ENCODE measurements at places on chromosomes 2 and 18.

GRCh38 chr2:144215701-144216675, 303.9 kb downstream of the ZEB2 start:
- DNase-seq: no peak

DNA sequence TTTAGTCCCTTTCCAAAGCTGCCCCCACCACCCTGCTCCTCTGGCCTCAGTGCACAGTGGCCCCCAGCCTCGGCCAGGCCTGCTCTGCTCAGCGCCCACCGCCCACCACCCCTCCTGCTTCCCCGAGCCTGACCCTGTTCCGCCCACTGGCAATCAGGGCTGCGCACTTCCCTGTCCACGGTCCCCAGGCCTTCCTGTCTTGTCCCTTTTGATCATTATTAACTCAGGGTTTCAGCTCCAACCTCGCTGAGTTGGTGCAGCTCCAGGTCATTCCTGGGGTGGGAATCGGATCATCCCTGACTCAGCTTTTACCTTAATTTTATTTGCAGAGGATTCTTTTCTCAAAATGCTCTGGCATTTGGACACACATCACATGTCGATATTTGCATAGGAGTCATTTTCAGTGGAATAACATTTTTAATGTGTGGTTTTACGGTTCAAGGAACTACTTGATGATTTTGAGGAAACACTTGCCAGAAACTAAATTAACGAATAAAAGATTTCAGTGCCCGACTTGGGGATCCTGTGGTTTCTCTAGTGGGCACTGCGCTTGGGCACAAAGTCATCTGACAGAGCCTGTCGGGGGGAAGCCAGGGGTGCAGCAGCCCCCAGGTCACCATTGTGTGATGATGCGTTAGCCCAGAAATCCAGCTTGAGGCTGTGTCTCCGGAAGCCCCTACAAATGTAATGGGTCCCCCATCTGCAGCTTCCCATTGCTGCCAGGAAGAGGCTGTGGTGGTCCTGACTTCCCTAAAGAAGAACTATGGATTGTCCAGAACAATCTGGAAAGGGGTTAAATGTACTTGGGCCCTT, 1.0 kb upstream of the ESPNL start:
- no peak for DNase-seq

GRCh38 chr18:24369426-24369825, 28.2 kb downstream of the OSBPL1A start:
- no peak for DNase-seq

DNA sequence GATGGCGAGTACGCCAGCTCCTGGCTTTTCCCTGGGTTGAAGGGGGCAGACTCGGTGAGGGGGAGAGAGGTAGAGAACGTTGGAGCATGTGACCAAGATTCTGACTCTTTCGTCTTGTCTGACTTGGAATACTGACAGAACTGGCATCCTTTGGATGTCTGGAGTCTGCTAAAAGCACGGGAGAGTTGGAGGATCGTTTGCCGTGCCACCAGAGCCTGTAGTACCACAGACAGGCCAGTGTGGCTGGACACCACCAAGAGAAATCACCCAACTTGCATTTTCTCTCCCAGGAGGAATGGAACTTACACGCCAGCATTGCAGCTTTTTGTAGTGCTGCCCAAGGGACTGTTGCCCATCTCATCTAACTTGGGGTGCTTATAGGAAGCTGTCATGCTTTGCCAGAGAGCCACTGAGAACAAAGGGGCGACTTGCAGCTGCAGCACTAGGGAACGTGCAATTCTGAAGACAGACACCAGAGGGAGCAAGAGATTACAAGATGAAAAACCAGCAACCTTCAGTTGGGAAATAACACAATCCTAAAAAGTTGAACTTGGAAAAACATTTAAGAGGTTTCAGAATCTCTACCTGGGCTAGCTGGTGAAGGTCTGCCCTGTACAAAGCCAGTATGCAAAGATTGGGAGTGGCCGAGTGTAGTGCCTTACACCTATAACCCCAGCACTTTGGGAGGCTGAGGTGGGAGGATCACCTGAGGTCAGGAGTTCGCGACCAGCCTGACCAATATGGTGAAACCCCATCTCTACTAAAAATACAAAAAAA, 24.1 kb downstream of the PSMG2 start:
- no peak for DNase-seq

GRCh38 chr2:215664847-215665525, 229.1 kb upstream of the FN1 start:
- DNase-seq: no peak

GRCh38 chr2:240789051-240789453, 31.0 kb downstream of the KIF1A start:
- DNase-seq: no peak

DNA sequence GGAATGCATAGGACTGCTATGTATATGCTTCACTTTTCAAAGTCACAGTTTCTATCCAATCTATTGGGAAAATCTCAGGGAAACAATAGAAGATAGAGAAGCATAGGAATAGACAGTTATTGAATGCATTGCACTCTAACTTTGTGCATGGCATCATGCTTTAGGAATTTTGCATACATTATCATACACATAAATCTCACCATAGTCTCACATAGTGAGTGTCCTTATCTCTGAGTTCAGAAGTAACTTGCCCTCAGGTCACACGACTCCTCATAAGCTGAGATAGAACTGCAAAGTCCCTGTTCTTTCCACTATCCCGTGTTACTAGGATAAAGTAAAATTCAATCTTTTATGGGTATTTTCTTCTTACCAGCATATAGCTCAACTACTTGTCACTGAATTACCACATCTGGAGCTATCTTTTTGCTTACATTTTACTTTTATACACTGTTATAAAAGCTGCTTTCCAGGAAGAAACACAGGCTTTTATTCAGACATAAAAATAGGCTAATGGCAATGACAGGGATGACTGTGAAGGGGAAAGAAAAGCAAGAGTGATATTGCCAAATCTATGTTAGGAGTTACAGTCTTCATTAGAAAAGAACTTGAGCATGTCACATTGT, 666.9 kb downstream of the XIRP2 start:
- no peak for DNase-seq

- DNase-seq: no peak
These were observed 37.0 kb downstream of the SMAD7 start for GRCh38 chr18:48913775-48914174.

- DNase-seq: no peak
These were observed at the start of gene SLC4A3 for GRCh38 chr2:219627103-219628100. SLC4A3 (plus strand) TSS chr2:219627630; CDS start chr2:219627993, 363 bp downstream.

- DNase-seq: peak; percentile 48
These were observed 39.3 kb downstream of the LCT start for GRCh38 chr2:135797497-135798274.

DNA sequence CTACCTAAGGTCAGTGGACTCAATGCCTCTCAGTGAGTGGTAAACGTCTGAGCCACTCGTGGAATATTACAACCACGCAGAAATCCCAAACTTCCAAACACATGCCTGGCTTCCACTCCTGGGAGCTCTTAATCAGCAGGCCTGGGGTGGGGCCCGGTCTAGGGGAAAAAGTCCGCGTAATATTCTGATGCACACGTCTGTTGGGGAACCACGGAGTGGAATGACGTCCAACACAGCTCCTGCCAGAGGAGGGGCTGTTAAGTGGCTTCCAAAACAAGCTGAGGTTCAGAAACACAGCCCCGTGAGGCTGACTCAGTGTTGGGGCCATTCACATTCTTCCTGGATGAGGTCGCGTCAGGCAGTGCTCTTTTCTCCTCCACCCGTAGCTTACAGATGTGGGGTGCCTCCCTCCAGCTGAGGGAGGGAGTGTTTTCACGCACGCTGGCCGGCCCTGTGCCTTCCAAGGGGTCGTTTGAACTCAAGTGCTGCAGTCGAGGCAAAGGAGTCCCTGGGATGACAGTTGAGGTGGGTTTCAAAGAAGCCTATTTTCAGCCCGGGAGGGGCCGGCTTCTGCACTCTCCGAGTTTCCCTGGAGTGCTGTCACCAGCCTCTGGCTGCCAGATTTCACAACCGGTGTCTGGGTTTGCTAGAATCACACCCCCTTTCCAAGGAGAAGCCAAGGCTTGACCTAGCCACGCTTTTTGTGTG, 73.1 kb downstream of the ACKR3 start:
- no peak for DNase-seq

- DNase-seq: no peak
These were observed 32.8 kb downstream of the SOCS6 start for GRCh38 chr18:70321616-70322015.
